ENCODE measurements at places on chromosomes 4 and X. TPM values are rescaled to one million over a fixed set of nuclear protein-coding genes. Genes with fewer than 3 reads are reported as not detected.

Gene CDKL5
- total RNA-seq = 4.0 TPM

Gene LAMTOR3
- 43.9 TPM for total RNA-seq

Gene CSN1S1
- total RNA-seq = not detected

Gene HS6ST2
- not detected for total RNA-seq

Gene QRFPR
- 0.26 TPM for total RNA-seq

Gene CT45A3
- total RNA-seq = not detected

Gene IL15
- 3.0 TPM for total RNA-seq

GRCh38 chr4:166498546-166498945 lies 625.5 kb downstream of the TLL1 start:
- H3K4me3 ChIP-seq = no peak overlapping the region
- DNase-seq = no peak
- no peaks in the 10 kb centered on the region for H3K4me1 ChIP-seq
- no peaks in the 10 kb centered on the region for H3K36me3 ChIP-seq
- H3K27me3 ChIP-seq = no peaks in the 10 kb centered on the region

GRCh38 chr4:74667944-74668343 lies 126.4 kb downstream of the BTC start:
- H3K27me3 ChIP-seq = no peaks in the 10 kb centered on the region
- H3K27ac ChIP-seq = no peak overlapping the region
- H3K36me3 ChIP-seq = no peaks in the 10 kb centered on the region
- H3K4me1 ChIP-seq = no peaks in the 10 kb centered on the region

- no peak overlapping the region for H3K4me3 ChIP-seq
- H3K4me1 ChIP-seq = no peaks in the 10 kb centered on the region
- no peaks in the 10 kb centered on the region for H3K27me3 ChIP-seq
- H3K36me3 ChIP-seq = peaks cover 36% of the 10 kb centered on the region
- DNase-seq = no peak
These were observed 56.5 kb downstream of the FBXL5 start for GRCh38 chr4:15598644-15599043.

DNA sequence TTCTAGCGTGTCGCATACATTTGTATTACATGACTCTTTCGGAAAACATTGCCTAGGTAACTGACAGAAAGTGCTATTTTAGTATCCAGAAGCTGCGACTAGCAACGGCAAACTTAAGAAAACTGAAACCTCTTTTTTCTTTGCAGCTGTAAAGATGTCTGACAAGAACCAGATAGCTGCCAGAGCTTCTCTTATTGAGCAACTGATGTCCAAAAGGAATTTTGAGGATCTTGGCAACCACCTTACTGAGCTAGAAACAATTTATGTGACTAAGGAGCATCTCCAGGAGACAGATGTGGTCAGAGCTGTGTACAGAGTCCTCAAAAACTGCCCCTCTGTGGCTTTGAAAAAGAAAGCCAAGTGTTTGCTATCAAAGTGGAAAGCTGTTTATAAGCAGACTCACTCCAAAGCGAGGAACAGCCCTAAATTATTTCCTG lies 9.4 kb downstream of the TCEANC start:
- no peaks in the 10 kb centered on the region for H3K27me3 ChIP-seq
- DNase-seq = no peak
- peak overlapping the region; percentile 35 for H3K4me3 ChIP-seq
- H3K27ac ChIP-seq = peak overlapping the region; percentile 77

GRCh38 chrX:72102126-72102525 lies 29.6 kb downstream of the RTL5 start:
- no peak for DNase-seq
- H3K27me3 ChIP-seq = no peaks in the 10 kb centered on the region
- no peaks in the 10 kb centered on the region for H3K36me3 ChIP-seq

DNA sequence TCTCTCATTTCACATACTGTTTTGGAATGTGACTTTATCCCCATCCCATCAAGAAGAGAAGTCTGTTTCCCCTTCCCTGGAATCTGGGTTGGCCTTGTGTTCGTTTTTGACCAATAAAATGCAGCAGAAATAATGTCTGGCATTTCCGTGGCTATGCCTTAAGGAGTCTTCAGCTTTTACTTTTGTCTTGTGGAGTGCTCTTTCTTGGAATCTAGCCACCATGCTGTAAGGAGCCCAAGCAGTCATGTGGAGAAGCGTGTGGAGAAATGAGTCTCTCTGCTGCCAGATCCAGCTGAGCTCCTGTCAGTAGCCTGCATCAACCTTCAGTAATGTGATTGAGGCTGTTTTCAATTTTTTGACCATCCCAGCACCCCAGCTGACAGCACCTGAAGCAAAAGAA lies 84.4 kb upstream of the ARMCX2 start:
- H3K27me3 ChIP-seq = no peaks in the 10 kb centered on the region
- no peaks in the 10 kb centered on the region for H3K36me3 ChIP-seq
- H3K4me3 ChIP-seq = no peak overlapping the region
- H3K27ac ChIP-seq = no peak overlapping the region

GRCh38 chr4:127239902-127240763 lies 392.6 kb upstream of the INTU start:
- H3K27ac ChIP-seq = no peak overlapping the region
- H3K4me1 ChIP-seq = no peaks in the 10 kb centered on the region
- H3K36me3 ChIP-seq = no peaks in the 10 kb centered on the region
- no peaks in the 10 kb centered on the region for H3K27me3 ChIP-seq
- no peak for DNase-seq
- H3K4me3 ChIP-seq = no peak overlapping the region

DNA sequence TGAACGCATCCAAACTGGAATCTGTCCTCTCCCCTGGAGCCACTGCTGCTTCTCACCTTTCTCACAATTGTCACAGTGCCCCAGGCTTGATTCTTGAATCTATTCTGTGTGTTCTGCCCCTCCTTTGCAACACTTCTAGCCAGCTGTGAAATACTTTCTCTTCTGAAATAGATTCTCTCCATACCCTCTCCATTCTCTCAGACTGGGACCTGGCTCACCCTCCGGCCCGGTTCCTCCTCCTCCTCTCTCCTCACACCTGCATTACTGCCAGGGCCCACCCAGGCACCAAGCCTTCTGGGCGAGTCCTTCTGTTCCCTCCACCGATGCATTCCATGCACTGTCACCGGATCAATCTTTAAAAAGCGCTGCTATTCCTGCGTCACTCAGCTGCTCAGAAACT lies 336.1 kb downstream of the UNC5C start:
- H3K4me3 ChIP-seq = no peak overlapping the region
- H3K36me3 ChIP-seq = no peaks in the 10 kb centered on the region
- H3K27ac ChIP-seq = no peak overlapping the region
- H3K4me1 ChIP-seq = no peaks in the 10 kb centered on the region
- no peaks in the 10 kb centered on the region for H3K27me3 ChIP-seq

GRCh38 chr4:3655485-3655884 lies 110.7 kb upstream of the ADRA2C start:
- H3K4me3 ChIP-seq = no peak overlapping the region
- H3K36me3 ChIP-seq = no peaks in the 10 kb centered on the region
- H3K27ac ChIP-seq = no peak overlapping the region
- DNase-seq = no peak
